CD4-positive, alpha-beta memory T cell (primary cell): ENCODE measurements at places on chromosomes 12 and 14.
A peak's percentile ranks its signal among the peaks of the same experiment; 100 is the strongest.

DNA sequence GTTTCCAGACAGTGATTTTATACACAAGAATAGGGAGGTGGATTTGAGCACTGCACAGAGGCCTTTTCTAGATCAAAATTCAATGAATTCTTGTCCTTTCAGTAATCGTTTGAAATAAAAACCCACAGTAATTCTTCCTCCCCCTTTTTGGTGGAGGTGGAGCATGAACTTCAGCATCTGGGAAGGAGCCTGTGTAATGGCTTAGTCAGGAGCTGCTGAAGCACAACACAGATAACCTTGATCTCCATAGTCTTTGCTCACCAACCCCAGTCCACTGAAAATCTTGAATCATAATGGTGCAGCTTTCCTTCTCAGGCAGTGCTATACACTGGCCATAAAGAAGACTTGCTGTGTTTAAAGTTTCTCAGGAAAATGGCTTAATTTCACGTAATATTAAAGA, 6.4 kb upstream of the TBPL2 start:
- H3K4me1 ChIP-seq = no peaks in the 10 kb centered on the region
- H3K27ac ChIP-seq = no peak overlapping the region
- no peak for DNase-seq
- no peaks in the 10 kb centered on the region for H3K27me3 ChIP-seq

DNA sequence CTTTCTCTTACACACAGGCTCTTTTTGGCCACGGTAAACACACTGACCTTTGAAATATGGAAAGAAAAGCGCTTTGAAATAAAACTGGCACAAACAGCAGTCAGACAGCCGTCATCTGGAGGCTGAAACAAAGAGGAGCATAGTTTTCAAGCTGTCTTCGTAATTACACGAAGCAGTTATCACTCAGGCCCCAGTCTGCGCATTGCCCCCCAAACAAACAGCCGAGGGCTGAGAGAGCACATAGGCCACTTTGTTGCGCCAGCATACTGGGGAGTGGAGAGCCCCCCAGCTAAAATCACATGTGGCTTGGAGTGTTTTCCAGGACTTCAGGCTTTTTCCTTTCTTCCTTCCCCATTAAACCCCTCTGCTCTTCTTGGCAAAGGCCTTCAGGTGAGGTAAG, 142.9 kb upstream of the BTG1 start:
- no peaks in the 10 kb centered on the region for H3K36me3 ChIP-seq
- no peak for DNase-seq
- no peaks in the 10 kb centered on the region for H3K27me3 ChIP-seq
- no peak overlapping the region for H3K27ac ChIP-seq
- no peaks in the 10 kb centered on the region for H3K4me1 ChIP-seq
- no peak overlapping the region for H3K4me3 ChIP-seq

GRCh38 chr12:132270969-132271754, 58.2 kb downstream of the GALNT9 start:
- H3K27me3 ChIP-seq = no peaks in the 10 kb centered on the region
- H3K27ac ChIP-seq = no peak overlapping the region
- no peak for DNase-seq

DNA sequence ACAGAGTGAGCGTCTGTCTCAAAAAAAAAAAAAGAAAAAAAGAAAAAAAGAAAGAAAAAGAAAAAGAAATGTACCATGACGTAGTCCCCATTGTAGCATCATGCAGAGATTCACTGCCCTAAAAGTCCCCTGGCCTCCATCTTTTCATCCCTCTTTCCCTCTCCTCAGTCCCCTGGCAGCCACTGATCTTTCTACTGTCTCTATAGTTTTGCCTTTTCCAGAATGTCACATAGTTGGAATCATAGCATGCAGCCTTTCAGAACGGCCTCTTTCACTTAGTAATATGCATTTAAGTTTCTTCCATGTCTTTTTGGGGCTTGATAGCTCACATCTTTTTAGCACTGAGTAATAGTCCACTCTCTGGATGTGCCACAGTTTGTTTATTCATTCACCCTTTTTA, 60.5 kb upstream of the NCOR2 start:
- no peak for DNase-seq
- H3K27me3 ChIP-seq = no peaks in the 10 kb centered on the region
- no peak overlapping the region for H3K4me3 ChIP-seq
- H3K27ac ChIP-seq = no peak overlapping the region
- H3K36me3 ChIP-seq = no peaks in the 10 kb centered on the region
- no peaks in the 10 kb centered on the region for H3K4me1 ChIP-seq

GRCh38 chr12:82774666-82775065, 88.0 kb downstream of the TMTC2 start:
- no peaks in the 10 kb centered on the region for H3K4me1 ChIP-seq
- H3K36me3 ChIP-seq = no peaks in the 10 kb centered on the region
- no peak overlapping the region for H3K4me3 ChIP-seq
- no peak overlapping the region for H3K27ac ChIP-seq
- no peak for DNase-seq

- H3K4me3 ChIP-seq = peak overlapping the region; percentile 29
- DNase-seq = no peak
- peaks cover 58% of the 10 kb centered on the region for H3K36me3 ChIP-seq
- peak overlapping the region; percentile 75 for H3K27ac ChIP-seq
Measured at GRCh38 chr14:91316761-91317160, 72.3 kb upstream of the GPR68 start.

DNA sequence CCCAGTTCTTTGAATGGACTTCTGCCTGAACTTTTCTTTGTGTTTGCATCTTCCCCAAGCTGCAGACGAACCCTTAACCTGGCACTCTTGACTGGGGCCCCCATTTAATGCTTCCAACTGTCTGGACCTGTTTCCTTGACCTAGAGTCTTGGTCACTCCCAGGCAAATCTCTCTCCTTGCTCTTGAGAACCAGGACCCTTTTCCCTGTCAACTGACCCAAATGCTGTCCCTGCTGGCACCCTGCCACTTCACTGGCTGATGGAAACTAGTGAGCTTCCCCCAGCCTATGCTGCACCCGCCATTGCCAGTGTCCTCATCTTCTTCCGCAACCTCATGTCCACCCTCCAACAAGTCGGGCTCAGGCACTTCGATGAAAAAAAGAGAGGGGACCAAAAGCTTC, 79.5 kb downstream of the PRIMA1 start:
- no peak overlapping the region for H3K4me3 ChIP-seq
- no peaks in the 10 kb centered on the region for H3K4me1 ChIP-seq
- H3K27ac ChIP-seq = no peak overlapping the region
- H3K27me3 ChIP-seq = no peaks in the 10 kb centered on the region

DNA sequence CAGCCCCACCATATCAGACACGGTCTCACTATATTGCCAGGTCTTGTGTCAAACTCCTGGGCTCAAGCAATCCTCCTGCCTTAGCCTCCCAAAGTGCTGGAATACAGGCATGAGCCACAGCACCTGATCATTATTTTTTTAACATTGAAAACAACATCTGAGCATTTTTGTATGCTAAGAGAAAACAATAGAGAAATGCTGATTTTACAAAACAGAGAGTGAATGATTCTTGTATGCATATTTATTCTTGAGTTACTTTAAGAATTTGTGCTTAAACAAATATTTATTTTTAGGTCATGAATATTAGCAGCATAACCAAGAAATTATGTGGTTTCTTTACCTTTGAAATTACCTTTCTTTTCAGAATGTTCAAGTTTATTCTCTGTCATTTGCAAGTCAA, 81.8 kb upstream of the KITLG start:
- no peak overlapping the region for H3K4me3 ChIP-seq
- no peaks in the 10 kb centered on the region for H3K36me3 ChIP-seq
- no peak for DNase-seq
- no peaks in the 10 kb centered on the region for H3K4me1 ChIP-seq
- no peaks in the 10 kb centered on the region for H3K27me3 ChIP-seq

- no peaks in the 10 kb centered on the region for H3K27me3 ChIP-seq
- no peaks in the 10 kb centered on the region for H3K36me3 ChIP-seq
- no peak overlapping the region for H3K27ac ChIP-seq
- no peak for DNase-seq
Measured at GRCh38 chr12:3533703-3534386, 42.8 kb downstream of the PRMT8 start.

DNA sequence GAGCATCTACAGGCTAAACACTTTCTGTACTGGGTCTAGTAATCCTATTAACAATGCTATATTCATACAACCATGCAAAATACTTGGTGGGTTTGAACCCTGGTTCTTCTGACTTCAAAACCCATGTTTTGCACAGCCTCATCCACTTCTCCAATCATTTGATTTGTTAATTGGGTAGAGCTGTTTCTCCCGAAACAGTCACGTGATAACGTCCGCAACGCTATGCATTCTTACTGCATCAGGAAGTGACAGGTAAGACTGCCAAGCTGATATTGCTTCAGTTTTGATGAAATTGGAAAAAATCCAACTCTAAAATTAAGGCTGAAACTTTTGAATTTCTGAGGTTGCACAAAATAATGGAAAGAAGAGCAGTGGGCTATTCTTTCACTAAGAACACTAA, 30.4 kb upstream of the RNU6-7 start:
- no peak overlapping the region for H3K27ac ChIP-seq
- no peaks in the 10 kb centered on the region for H3K27me3 ChIP-seq
- no peak for DNase-seq
- H3K36me3 ChIP-seq = no peaks in the 10 kb centered on the region
- H3K4me1 ChIP-seq = no peaks in the 10 kb centered on the region
